Hepatocyte (in vitro differentiated cells): ENCODE measurements at places on chromosomes 12 and 14. TPM values are rescaled to one million over a fixed set of nuclear protein-coding genes. Genes with fewer than 3 reads are reported as not detected.

DNA sequence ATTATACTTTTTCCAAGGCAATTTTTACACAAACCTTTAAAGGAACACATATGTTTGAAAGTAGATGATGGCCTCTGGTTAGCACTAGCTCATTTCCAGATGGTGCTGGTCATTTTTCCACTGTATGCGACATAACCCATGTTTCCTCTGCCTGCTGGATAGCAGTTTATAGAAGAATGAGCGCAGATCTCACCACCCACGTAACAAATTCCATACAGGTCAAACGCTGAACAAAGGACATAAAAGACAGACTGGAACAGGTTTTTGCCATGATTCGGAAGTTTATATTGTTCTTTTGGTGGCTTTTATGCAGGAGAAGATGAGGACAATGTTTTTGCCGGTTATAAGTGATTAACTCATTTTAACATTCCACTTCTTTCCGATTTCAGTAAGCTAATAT is 30.7 kb downstream of the PPP1R36 start:
- DNase-seq = no peak
- H3K4me1 ChIP-seq = peaks cover 12% of the 10 kb centered on the region
- no peaks in the 10 kb centered on the region for H3K36me3 ChIP-seq
- peak overlapping the region; percentile 18 for H3K27ac ChIP-seq
- no peak overlapping the region for H3K4me3 ChIP-seq

Gene METTL3
- polyA plus RNA-seq = 31.9 and 39.0 TPM in 2 replicates

DNA sequence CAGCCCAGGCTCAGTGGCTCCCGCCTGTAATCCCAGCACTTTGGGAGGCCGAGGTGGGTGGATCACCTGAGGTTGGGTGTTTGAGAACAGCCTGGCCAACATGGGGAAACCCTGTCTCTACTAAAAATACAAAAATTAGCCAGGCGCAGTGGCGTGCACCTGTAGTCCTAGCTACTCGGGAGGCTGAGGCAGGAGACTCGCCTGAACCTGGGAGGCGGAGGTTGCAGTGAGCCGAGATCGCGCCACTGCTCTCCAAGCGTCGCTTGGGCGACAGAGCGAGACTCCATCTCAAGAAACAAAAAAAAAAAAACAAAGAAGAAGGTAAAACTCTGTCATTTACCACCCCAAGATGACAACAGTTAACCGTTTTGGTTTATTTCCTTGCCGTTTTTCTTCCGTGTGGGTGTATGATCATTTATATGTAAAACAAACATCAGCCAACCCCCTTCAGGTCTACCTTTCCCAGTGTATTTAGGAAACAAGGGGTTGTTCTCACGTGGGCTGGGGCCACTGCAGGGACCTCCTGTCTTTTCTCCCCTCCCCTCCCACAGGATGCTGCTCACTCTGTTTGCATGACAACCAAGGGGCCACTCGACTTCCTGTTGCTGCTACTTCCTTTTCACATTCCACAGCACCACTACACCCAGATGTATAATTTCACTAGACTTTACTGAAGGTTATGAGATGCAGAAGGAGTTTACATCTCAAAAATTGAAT is 13.6 kb downstream of the TTC9 start:
- H3K27ac ChIP-seq = no peak overlapping the region
- H3K4me1 ChIP-seq = no peaks in the 10 kb centered on the region
- H3K36me3 ChIP-seq = no peaks in the 10 kb centered on the region
- no peaks in the 10 kb centered on the region for H3K27me3 ChIP-seq

Gene CABP1
- 0.74 TPM in 1 of 2 replicates, not detected in the other for polyA plus RNA-seq

- H3K27me3 ChIP-seq = peaks cover 63% of the 10 kb centered on the region
- H3K4me1 ChIP-seq = peaks cover 9% of the 10 kb centered on the region
- peak; percentile 81 for DNase-seq
- H3K27ac ChIP-seq = peak overlapping the region; percentile 20
These were observed 781 bp downstream of the NPAS3 start for GRCh38 chr14:32939254-32940065.

Gene CARMIL3
- polyA plus RNA-seq = 0.46 TPM in 1 of 2 replicates, not detected in the other

DNA sequence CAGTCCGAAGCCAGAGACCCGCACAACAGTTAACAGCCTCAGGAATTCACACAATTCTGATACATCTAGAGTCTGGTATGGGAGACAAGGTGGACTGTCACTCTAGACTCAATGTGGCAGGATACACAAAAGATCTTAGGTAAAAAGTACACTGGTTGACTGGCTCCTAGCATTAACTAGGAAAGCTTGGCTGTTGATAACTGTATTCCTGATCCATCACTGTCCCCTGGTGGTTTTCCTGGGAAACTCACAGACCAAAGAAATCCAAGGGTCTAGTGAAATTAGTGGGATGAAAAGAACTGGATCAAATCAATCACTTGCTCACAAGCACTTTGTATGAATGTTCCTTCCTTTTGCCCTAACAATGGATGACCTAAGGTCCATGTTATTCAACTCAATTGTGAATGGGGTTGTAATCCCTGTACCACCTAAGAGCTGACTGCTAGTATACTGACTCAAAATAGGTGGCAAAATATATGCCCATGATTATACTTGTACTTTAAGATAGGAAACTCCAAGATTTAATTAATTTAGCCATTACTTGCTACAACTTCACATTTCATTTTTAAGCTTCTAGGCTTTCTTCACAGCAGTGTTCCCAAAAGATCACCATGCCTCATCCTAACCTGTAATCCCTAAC is 14.0 kb downstream of the NPC2 start:
- H3K27me3 ChIP-seq = no peaks in the 10 kb centered on the region
- no peak overlapping the region for H3K27ac ChIP-seq
- no peak overlapping the region for H3K4me3 ChIP-seq
- DNase-seq = peak; percentile 26
- H3K4me1 ChIP-seq = no peaks in the 10 kb centered on the region

GRCh38 chr14:24407608-24408325 is 9.0 kb downstream of the NYNRIN start:
- H3K4me3 ChIP-seq = no peak overlapping the region
- peaks cover 21% of the 10 kb centered on the region for H3K4me1 ChIP-seq
- no peak for DNase-seq
- H3K27me3 ChIP-seq = no peaks in the 10 kb centered on the region
- no peaks in the 10 kb centered on the region for H3K36me3 ChIP-seq
